ENCODE measurements at places on chromosomes 11 and 22.

- no peak for DNase-seq
Observed at GRCh38 chr11:21485426-21485825, 707.5 kb upstream of the ANO5 start.

DNA sequence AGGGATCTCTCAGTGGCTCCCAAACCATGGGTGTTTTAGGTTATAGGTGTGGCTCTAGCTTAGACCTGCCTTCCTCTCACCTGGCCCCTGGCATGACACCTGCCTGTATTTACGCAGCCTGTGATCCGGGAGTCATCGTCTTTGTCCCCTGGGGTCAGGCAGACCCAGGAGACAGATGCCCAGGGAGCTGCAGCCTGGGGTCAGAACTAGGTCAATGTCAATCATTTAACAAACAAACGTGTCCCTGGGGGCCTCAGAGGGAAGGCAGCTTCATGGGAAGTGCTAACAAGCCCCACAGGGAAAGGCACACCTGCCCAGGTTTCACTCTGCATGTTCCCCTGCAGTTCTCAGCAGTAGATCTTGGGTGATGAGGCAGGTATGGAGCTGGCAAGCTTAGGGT is 12.0 kb downstream of the BACE1-AS start:
- no peak for DNase-seq

- no peak for DNase-seq
Observed at GRCh38 chr22:40718250-40719204, 39.2 kb downstream of the MCHR1 start.

DNA sequence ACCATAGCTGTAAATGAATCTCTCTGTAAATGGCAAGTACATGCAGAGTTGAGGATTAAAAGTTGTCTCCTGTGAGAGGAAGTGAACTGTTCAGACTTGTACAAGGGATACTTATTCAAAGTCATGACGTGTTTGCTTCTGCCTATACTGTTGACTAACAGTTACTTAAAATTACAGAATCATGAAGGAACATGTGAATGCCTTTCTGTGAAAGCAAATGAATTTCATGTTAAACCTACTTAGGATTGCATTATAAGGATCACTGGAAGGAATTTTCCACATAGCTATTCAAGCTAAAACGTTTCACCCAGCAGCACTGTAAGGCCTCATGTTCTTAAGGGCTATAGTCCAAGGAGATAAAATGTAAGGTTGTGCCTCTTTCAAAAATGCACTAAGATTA is 93.4 kb upstream of the BIRC3 start:
- DNase-seq = no peak

DNA sequence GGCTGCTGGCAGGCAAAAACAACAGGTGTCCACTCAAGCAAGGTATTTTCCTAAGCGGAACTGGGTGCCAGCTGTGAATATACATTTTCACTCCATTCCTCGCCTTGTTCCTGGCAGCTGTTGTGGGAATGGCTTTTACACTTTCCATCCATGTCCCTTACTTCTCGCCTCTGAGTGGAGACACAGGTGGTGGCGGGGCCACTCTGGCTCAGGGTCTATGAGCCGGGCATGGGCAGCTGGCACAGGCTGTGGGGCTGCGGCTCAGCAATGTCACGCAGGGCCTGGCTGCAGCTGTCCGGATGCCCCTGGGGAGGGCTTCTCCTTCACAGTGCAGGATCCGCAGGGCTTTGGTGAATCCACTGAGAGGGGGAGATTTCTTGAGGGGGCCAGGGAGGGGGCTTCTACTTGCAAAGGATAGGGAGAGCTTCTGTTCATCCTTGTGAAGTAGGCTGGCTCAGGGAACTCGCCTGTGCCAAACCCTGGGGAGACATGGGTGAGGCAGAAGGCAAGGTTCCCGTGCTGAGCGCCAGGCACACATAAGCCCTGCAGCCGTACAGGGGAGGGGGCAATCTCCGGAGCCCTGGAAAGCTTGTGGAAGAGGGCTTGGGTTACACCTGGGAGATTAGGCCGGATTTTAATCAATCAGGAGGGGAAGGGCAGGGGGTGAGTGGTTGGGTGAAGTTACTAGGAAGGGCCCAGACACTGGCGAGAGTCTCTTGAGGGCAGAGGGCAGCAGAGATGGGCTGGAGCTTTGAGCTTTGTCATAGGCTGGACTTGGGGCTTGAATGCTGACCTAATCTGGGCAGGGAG is 45.7 kb downstream of the KCNQ1OT1 start:
- DNase-seq = no peak

GRCh38 chr22:39080052-39080762 is 3.1 kb downstream of the APOBEC3G start:
- DNase-seq = no peak

DNA sequence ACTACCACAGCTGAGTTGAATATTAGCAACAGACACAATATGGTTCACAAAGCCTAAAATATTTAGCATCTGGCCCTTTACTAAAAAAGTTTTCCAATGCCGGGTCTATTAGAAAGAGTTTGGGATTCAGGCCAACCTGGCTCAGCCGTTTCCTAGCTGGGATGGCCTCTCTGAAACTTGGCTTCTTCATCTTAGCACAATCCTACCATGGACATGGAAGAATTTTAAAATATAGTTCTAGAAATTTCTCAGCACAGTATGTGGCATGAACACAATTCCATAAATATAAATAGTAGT is 103.8 kb downstream of the RRAS2 start:
- no peak for DNase-seq

GRCh38 chr11:83336993-83337392 is 50.8 kb upstream of the CCDC90B start:
- DNase-seq = no peak

DNA sequence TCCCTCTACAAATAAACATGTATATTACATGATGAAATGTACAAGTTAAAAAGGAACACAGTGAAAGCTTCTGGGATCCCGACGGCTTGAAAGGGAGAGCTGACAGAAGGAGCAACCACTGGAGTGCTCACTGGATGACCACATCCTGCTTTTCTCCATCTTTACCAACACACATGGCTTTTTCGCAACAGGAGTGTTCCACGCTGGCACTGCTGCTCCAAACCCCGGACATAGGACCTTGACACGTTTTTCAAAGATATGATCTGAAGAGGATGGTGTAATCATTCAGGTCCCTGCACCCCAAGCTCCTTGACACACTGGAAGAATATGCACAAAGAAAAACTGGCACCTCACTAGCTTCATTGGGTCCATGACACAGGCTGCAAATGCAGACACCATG is 121.9 kb downstream of the LARGE1 start:
- DNase-seq = no peak

DNA sequence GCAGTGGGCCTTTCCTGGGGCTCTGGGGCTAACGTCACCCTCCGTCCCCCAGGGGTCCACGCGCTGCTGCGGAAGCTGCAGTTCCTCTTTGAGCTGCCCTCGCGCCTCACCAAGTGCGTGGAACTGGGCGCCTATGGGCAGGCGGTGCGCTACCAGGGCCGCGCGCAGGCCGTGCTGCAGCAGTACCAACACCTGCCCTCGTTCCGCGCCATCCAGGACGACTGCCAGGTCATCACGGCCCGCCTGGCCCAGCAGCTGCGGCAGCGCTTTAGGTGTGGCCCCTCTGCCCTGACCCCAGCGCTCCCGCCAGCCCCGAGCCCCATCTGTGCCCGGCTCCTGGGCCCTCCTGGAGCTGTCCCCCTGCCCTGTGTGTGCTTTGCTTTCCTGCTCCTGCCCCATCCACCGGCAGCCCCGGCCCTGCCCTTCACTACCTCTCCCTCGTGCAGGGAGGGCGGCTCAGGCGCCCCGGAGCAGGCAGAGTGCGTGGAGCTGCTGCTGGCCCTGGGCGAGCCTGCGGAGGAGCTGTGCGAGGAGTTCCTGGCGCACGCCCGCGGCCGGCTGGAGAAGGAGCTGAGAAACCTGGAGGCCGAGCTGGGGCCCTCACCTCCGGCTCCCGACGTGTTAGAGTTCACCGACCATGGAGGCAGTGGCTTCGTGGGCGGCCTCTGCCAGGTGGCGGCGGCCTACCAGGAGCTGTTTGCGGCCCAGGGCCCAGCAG is 3.8 kb upstream of the TM7SF2 start:
- no peak for DNase-seq

DNA sequence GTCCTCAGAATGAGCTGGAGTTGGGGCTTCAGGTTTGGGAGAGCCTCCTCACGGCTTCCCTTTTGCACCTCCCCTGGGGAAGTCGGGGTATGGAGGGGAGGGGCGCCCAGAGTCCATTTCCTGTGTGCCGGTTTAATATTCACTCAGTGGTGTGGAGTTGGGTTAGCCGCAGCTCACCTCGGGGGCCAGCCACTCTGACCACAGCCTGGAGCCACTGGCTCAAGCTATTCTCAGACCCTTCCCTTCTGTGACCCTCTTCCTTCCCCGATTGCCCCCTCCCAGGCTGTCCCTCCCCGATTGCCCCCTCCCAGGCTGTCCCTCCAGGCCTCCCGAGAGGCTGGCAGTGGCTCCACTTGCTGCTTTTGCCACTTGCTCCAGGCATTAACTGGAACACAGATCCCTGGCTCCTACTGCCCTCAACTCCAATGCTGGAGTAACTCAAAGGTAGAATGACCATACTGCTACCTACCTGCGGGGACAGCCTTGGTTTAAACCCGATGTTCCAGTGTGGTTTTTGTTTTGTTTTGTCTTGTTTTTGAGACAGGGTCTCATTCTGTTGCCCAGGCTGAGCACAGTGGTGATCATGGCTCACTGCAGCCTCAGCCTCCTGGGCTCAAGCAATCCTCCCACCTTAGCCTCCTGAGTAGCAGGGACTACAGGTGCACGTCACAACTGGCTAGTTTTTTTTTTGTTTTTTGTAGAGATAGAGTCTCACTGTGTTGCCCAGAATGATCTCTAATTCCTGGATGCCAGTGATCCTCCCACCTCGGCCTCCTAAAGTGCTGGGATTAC is 29.3 kb downstream of the RPUSD4 start:
- no peak for DNase-seq

- DNase-seq = no peak
Observed at GRCh38 chr11:35230388-35230787, 91.4 kb downstream of the CD44 start.

DNA sequence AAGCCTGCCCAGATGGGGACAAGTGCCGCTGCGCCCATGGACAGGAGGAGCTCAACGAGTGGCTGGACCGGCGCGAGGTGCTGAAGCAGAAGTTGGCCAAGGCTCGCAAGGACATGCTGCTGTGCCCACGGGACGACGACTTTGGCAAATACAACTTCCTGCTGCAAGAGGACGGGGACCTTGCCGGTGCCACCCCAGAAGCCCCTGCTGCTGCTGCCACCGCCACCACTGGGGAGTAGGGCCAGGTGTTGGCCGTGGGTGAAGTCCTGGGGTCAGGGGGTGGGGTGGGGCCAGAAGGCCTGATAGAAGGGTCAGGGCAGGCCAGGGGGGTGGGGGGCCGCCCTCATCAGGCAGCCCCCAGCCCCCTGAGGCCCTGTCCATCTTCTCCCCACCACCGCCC is 24.6 kb upstream of the TEF start:
- DNase-seq = no peak

DNA sequence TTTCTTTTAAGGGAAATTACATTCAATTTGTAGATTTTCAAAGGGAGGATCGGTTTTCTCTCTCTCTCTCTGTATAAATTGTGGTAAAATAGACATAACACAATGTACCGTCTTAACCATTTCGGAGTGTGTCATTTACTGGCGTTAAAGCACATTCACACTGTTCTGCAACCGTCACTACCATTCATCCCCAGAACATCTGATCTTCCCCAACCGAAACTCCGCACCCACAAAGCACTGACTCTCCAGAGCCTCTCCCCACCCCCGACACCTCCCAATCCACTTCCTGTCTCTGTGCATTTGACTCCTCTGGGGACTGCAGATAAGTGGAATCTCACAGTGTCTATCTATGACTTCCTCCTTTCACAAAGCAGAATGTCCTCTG is 15.9 kb upstream of the GRAMD4 start:
- DNase-seq = no peak

DNA sequence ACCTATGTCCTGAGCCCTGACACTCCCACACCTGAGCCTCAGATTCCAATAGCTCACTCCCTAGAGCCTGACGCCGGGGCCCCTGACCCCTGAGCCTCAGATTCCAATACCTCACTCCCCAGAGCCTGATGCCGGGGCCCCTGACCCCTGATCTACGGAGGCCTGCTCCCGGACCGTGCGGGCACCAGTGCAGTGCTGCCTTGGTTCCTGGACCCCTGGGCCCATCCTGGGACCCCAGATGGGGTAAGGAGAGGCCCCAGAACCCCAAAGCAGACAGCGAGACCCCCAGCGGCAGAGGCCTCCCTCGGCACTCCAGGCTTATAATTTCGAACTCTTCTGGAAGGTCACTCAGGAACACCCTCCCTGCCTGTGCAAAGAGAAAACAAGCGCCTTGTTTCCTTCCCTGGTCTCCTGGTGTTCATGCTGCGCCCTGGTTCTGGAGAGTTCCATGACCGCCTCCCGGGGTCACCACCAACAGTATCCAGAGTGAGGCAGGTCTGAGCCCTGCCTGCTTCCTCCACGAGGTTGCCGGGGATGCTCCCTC is 7.5 kb downstream of the SUSD2 start:
- DNase-seq = no peak

GRCh38 chr22:20517422-20517821 is 10.0 kb downstream of the MED15 start:
- DNase-seq = no peak

DNA sequence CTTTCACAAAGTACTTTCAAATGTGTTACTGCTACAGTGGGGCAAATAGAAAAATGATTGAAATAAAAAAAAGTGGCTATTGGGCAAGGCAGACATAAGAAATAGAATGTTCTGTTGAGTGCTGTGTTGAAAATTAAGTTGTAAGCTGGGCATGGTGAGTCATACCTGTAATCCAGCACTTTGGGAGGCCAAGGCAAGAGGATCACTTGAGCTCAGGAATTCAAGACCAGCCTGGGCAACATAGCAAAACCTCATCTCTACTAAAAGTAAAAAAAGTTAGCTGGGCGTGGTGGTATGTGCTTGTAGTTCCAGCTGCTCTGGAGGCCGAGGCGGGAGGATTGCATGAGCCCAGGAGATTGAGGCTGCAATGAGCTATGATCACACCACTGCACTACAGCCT is 26.9 kb upstream of the LDHA start:
- DNase-seq = no peak

GRCh38 chr11:122175306-122175705 is 59.3 kb upstream of the BLID start:
- DNase-seq = no peak

- no peak for DNase-seq
Observed at GRCh38 chr22:32059426-32059825, 16.4 kb downstream of the SLC5A1 start.

GRCh38 chr11:103619480-103619879 is 417.0 kb upstream of the DDI1 start:
- no peak for DNase-seq

- no peak for DNase-seq
Observed at GRCh38 chr11:131468565-131468964, 98.2 kb downstream of the NTM start.

DNA sequence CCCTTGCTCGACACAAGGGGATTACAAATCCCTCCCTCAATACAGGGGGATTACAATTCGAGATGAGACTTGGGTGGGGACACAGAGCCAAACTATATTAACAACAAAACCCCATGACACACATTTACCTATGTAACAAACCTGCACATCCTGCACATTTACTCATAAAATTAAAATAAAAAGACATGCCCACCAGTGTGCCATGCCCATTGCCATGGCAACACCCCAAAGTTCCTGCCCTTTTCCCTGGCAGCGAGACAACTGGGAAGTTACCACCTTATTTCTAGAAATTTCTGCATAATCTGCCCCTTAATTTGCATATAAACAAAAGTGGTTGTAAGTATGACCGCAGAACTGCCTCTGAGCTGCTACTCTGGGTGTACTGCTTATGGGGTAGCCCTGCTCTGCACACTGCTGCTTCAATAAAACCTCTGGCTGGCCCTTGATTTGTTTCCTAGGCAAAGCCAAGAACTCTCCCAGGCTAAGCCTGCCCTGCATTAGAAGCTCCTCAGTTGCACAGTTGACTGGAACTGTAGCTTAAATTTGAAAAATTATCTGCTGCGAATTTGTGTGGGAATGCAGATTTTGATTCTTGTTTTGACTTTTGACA is 8.6 kb upstream of the INCENP start:
- DNase-seq = no peak
